ENCODE measurements at places on chromosomes 12 and 14.

- no peak for DNase-seq
Observed at GRCh38 chr12:28097221-28097620, 93.0 kb upstream of the CCDC91 start.

DNA sequence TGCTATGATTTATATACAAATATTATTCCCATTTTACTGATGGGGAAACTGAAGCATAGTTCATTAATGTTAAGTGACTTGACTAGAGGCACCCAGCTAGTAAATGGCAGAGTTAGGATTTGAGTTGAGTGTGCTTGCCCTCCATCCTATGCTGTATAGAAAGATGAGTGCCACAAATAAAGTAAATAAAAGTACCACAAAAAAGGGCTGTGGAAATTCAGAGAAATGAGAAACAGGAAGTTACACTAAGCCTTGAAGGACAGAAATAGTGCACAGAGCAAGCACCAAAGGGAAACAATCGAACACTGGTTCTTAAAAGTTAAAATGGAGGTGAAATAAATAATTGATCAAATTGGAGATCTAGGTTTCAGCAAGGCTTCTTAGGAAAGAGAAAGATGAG lies 9.2 kb upstream of the ABCD2 start:
- no peak for DNase-seq

DNA sequence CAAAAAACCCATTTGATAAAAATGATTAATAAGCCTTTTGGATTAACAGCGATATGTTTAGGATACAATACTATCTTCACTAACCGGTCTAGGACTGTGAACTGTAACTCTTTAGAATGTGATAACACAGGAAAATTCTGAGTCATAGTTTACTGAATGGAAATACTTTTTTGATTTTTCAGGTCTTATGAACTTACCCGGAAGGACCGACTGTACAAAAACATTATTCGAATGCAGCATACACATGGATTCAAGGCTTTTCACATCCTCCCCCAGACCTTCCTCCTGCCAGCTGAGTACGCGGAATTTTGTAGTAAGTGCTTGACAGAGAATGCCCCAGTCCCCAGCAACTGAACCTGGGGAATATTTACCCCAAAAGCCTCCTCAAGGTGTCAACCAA lies 29.0 kb downstream of the TTLL5 start:
- no peak for DNase-seq

DNA sequence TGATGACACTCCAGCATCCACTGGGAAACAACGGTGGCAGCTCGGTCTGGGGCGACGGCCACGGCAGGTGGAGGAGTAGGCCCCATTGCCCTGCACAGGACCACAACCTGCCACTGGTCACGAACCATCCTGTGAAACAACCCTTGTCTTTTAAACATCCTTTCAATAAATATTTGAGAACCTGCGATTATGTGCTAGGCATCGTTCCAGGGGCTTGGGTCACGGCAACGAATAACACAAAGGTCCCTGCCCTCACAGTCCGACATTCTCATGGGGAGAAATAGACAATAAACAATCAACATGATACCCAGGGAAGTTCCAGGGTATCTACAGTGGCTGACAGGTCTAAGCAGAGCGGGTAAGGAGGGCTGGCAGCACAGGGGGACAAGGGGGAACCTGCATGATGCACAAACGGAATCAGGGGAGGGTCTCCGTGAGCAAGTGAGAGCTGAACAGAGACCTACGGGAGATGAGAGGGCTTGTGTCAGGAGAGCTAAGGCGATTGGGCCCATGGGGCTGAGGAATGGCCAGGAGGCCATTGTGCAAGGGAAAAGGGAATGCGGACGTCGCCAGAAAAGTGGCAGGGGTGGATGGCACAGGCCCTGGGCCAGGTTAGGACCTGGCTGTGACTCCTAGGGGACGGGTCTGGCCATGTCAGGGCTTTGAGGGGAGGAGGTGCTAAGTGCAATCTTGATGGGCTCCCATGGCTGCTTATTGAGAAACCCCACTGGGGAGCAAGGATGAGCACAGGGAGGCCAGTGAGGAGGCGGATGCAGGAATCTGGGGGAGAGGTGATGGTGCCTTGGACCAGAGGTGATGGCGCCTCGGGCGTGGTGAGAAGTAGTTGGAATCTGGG lies 9.7 kb downstream of the SCARB1 start:
- no peak for DNase-seq

GRCh38 chr12:75969768-75970167 lies 61.8 kb downstream of the PHLDA1 start:
- DNase-seq = no peak

DNA sequence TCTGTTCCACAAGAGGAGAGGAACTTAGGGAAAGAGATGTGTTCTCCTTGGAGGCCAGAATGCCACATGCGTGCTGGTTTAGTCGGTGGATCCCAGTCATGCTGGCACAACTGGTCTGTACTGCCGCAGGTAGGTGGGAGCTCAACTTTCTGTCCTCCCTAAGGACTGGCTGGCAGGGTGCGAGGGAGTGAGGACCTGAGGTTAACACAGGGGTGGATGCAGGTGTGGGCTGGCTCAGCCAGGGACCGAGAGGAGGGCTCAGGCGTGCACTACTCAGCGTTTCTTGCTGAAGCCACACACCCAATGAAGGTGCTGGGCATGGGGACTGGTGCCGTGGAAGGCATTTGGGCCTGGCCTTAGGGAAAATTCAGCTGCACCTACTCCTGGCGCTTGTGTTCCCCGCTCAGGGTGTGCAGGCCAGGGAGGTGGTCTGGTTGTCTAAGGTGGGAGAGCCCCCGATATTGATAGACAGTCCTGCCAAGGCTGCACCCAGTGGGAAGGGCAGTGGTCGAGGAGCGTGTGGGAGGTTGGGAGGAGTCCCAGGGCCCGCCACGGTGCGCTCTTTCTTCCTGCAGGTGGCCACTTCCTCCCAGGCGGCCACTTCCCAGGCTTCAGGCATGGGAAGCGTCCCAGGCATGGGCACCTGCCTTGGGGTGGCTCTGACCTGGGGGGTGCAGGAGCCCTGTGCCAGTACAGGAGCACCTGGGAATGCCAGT lies 138.4 kb downstream of the ADGRD1 start:
- DNase-seq = no peak

DNA sequence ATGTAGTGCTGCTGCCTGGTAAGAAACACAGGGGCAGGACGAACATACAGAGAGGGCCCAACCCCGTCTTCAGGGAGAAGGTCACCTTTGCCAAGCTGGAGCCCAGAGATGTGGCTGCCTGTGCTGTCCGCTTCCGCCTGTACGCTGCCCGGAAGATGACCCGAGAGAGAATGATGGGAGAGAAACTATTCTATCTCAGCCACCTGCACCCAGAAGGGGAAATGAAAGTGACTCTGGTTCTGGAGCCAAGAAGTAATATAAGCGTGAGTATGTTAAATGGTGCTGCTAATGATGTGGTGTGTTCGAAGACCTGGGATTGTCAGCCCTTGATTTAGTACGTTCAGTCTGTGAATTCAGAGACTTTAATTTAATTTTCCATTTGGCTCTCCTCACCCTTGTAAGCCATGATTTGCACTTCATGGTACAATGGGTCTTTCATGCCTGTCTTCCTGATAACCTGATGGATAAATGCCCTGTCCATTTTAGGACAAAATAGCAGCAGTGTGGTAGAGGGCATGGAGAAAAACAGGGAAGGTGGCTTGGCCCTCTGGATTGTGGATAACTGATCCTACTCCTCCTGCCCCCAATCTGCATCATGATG lies 318.9 kb downstream of the SNAPC1 start:
- no peak for DNase-seq

GRCh38 chr14:100383727-100384158 lies 60.6 kb downstream of the SLC25A47 start:
- DNase-seq = no peak

GRCh38 chr12:68608191-68608590 lies 2.5 kb upstream of the RAP1B start:
- no peak for DNase-seq

GRCh38 chr12:50580436-50580835 lies 75.7 kb downstream of the DIP2B start:
- DNase-seq = no peak

DNA sequence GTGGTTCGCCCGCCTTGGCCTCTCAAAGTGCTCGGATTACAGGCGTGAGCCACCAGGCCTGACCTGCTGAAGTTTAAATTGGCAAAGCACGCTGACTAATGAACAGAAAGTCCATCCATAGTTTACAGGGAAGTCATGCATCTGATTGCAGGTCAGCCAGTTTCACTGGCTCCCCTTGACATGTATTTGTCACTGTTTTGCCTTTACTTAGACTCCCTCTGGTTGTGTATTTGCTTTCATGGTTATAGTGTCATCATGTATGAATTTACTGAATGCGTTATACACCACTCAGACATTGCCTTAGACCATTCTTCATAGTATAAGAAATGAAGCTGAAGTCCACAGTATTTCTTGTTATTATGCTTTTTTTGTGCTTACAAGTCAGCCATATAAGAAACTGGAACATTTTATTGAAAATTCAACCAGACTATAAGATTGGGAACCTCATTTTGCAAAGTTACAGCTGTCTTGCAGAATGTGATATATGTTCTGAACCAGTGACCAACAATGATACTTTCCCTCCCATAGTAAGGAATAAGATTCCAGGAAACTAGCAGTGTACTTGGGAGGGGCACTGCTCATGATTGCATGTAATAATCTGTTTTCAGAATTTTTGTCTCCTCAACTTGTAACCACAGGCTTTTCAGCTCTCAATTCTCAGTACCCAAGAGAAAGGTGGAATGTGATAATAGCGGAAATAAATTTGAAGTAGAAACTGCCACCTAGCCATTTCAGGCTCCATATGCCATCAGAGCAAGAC lies 51.9 kb upstream of the ATF7IP start:
- no peak for DNase-seq

DNA sequence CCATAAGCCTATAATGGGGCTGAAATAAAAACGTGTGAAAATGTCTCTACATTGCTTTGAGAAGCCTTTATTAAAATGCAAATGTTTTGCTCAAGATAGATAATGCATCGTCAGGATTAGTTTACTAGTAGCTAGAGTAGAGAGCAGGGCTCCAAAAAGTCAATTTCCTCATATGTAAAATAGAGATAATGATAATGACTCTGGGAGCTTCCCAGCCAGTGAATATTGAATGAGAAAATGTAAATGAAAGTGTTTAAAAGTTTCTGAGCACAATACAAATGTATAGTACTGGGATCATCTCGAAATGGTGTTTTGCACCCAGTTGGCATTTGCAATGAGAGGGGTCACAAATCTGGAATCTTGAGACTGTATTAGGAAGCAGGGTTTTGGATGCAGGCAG lies 135.3 kb downstream of the OTOGL start:
- no peak for DNase-seq

- DNase-seq = no peak
Observed at GRCh38 chr12:8876887-8877286, 37.4 kb upstream of the PHC1 start.

DNA sequence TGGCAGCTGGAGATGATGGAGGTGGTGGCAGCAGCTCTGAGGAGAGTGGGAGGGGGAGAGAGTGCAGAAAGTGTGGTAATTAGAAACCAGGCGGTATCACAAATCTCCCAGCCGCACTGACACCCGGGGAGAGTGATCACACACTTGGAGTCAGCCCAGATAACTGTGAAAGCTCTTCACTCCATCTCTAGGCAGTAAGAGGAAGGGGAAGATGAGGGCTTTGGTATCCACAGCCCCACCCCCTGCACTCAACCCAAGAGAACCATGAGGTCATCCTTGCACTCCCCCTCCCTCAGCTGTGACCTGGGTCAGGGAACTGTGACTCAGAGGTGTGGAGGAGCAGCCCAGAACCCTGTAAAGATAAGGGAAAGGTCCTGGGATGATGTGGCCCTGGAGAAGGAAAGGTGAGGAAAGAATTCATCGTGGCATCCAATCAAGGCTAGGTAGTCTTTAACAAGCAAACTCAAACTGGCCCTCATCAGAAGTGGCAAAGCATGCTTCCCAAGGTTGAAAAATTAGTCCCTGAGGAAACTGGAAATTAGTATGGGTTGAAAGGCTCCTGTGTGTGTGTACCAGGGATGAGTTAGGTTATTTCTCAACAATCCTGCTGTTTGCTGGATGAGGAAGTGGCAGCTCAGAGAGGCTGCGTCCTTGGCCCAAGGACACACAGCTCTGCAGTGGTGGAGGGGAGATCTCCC lies 111.0 kb upstream of the LHX5 start:
- no peak for DNase-seq

DNA sequence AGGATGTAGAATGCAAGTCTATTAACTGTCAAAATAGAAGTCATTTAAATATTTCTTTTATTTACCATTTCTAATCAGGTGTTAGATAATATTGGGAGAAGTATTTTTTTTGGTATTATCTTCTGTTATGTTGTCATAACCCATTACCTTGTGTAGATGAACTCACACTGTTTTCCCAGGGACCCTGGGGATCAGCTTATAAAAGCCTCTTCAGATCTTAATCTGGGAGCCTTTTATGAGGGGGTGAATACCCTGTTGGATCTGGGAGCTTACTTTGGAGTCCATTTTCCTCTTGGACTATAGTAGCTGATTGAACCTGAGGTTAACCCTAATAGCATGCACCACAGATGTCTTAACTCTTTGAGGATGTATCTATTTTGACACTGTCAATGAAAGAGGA lies 176.3 kb upstream of the ATP2B1 start:
- DNase-seq = no peak

GRCh38 chr14:100049220-100049619 lies 16.0 kb upstream of the EVL start:
- DNase-seq = no peak

GRCh38 chr14:57725399-57726077 lies 140.4 kb downstream of the SLC35F4 start:
- no peak for DNase-seq

DNA sequence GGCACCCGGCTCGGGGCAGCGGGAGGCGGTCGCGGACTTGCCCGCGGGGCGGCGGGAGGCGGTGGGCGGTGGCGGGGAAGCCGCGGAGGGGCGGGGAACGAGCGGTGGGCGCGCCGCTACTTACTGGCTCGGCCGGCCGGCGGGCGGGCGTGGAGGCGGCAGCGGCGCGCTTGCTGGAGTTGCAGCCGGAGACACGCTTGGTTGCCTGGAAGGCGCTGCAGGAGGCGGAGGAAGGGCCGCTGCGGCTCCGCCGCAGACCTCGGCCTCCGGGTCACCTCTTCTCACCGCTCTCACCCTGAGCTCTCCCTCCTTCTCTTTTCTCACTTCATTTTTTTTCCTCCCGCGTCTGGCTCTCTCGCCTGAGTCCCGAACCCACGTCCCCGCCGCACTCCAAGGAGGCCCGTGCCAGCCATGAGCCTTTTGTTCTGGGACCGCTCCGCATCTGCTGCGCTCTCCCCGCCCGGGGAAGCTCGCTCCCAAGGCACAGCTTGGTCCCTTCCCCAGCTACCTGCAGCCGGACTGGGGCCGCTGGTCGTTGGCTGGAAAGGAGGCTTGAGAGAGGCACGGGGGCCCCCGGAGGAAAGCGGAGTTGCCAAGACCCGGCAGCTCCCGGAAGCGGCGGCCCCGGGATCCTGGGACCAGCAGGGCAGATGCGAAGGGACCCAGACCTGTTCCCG lies 592 bp upstream of the KCNK10 start:
- DNase-seq = no peak
